ENCODE measurements at places on chromosomes 3 and 15. TPM values are rescaled to one million over a fixed set of nuclear protein-coding genes. Genes with fewer than 3 reads are reported as not detected.

DNA sequence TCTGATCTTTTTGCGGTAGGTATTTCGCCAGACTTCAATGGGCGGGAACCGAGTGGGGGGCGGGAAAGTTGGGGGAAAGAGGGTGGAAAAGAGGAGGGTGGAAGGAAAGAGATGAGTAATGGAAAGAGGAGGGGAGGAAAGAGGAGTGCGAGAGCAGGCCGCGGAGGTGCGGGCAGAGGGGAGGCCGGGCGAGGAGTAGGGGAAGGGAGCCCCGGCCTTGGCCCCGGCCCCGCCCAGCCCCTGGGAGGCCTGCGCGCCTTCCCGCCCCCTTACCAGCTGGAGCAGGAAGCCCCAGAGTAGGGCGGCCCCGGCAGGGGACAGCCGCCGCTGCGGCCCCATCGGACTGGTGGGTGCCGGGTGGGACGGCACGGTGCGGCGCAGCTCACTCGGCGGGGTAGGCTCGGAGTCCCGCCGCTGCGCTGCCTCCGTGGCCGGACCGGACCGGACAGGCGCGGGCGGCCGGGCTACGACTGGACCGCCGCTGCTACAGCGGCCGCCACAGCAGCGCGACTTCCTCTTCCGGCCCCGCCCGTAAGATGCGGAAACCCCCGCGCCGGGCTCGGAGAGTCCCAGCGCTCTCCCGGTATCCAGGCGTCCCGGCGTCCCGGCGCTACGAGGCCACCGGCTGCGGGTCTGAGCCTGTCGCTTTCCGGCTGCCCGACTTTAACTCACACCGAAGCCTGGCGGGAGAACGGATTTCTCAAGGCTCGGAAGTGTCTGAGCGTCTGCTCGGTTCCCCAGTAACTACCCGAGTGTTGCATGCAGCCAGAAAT is at the start of gene SPPL2A:
SPPL2A (minus strand) TSS at position 512 of the 773 bp plus-strand sequence; CDS start at position 339, 173 bp downstream.
- DNase-seq, result peak; percentile 89
- H3K27me3 ChIP-seq, result no peaks in the 10 kb centered on the region
- no peaks in the 10 kb centered on the region for H3K36me3 ChIP-seq
- H3K4me1 ChIP-seq, result no peaks in the 10 kb centered on the region

DNA sequence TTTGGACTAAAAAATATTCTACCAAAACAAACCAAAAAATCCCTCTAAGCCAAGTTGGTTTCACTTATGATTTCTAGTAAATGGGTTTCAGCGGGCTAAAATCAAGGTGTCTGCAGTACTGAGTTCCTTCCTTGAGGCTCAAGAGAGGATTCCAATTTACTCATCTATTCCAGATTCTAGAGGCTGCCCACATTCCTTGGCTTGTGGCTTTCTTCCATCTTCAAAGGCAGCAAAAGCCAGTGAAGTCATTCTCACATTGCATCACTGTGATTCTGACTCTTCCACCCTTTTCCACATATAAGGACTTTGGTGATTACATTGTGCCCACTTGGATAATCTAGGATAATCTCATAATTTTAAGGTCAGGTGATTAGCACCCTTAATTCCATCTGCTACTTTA is 48.1 kb downstream of the DPPA2 start:
- no peak overlapping the region for H3K27ac ChIP-seq
- no peaks in the 10 kb centered on the region for H3K27me3 ChIP-seq
- no peaks in the 10 kb centered on the region for H3K36me3 ChIP-seq
- H3K4me1 ChIP-seq, result no peaks in the 10 kb centered on the region
- DNase-seq, result no peak
- H3K4me3 ChIP-seq, result no peak overlapping the region

- no peak overlapping the region for H3K27ac ChIP-seq
- no peaks in the 10 kb centered on the region for H3K27me3 ChIP-seq
- no peaks in the 10 kb centered on the region for H3K36me3 ChIP-seq
- DNase-seq, result no peak
- no peaks in the 10 kb centered on the region for H3K4me1 ChIP-seq
Measured at GRCh38 chr3:114025451-114025850, 30.9 kb downstream of the CCDC191 start.

- DNase-seq, result no peak
- peaks cover 31% of the 10 kb centered on the region for H3K4me1 ChIP-seq
- peaks cover 73% of the 10 kb centered on the region for H3K27me3 ChIP-seq
- no peaks in the 10 kb centered on the region for H3K36me3 ChIP-seq
Measured at GRCh38 chr15:45112591-45113379, 1.2 kb downstream of the DUOX2 start.

- peaks cover 24% of the 10 kb centered on the region for H3K36me3 ChIP-seq
- no peak overlapping the region for H3K27ac ChIP-seq
- no peaks in the 10 kb centered on the region for H3K4me1 ChIP-seq
- no peak for DNase-seq
Measured at GRCh38 chr3:197104738-197105137, 75.1 kb upstream of the MELTF start.

DNA sequence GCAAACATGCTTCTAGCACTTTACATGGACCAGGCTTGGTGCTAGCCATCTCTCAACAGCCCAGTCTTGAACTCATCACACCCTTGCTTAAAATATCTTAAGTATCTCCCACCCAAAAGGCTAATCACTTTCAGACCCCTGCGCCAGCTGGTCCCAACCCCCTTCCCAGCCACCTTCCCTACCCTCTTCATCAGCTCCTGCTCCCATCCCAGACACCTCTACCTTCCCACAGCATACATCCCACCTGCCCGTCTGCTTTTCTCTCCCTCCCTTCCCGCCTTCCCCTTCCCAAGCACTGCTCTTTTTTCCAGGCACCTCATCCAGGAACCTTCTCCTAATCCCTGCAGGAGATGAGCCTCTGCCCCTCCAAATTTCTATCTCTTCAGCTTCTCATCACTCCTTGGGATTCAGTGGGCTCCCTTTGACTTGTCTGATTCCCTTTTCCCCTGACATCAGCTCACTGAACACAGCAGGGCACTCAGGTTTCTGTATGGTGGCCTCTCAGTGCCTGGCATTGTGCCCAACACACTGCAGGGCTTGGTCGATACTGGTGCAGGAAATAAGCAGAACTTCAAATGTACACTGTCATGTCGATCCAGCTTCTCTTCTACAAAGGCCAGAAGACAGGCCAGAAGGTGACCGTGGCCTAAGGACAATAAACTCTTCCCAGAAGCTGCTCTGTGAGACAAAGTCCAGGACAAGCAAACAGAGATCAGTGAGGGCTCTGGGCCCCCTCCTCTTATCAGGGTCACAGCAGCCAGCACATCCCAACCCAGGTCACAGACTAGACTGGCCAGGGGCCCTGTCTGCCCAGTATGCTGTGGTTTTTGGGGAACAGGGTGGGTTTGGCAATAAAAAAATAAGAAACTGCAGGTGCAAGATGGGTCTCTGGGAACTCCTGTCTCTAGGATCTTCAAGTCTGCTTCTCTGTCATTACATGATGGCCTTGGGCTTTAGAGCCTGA is 2.2 kb upstream of the ITIH1 start:
- H3K27ac ChIP-seq, result no peak overlapping the region
- H3K4me1 ChIP-seq, result peaks cover 1% of the 10 kb centered on the region
- no peak overlapping the region for H3K4me3 ChIP-seq
- H3K36me3 ChIP-seq, result no peaks in the 10 kb centered on the region
- no peaks in the 10 kb centered on the region for H3K27me3 ChIP-seq
- DNase-seq, result no peak

DNA sequence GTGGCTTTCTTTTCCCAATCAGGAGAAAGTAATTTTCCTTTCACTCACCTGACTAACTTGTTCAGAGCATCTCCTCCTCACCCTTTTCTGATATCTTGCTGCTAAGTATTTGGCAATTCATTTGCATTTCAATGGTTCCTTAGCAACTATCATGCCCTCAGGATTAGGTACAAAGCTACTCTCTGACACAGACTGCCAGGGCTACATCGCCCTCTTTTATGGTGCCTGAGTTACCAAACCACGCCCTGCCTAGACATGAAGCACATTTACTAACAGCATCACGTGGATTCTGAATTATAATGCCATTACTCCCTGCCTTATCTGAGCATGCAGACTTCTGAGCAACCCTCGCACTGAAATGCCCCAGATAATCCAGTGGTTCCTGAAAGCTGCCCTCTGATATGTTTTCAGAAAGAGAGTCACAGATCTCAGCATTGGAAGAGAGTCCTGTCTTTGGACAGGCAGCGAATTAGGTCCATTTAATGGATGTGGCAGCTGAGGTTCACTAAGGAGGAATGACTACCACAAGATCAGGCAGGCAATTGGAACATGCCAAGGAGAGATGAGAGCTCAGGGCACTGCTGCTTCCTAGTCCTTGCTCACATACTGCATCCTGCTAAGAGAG is 14.5 kb downstream of the EPHB1 start:
- no peak for DNase-seq
- no peak overlapping the region for H3K27ac ChIP-seq
- H3K4me1 ChIP-seq, result no peaks in the 10 kb centered on the region
- peaks cover 4% of the 10 kb centered on the region for H3K27me3 ChIP-seq

GRCh38 chr3:194691481-194692283 is 6.0 kb downstream of the FAM43A start:
- H3K4me1 ChIP-seq, result peaks cover 32% of the 10 kb centered on the region
- no peaks in the 10 kb centered on the region for H3K36me3 ChIP-seq
- H3K4me3 ChIP-seq, result no peak overlapping the region
- H3K27ac ChIP-seq, result no peak overlapping the region
- DNase-seq, result no peak

DNA sequence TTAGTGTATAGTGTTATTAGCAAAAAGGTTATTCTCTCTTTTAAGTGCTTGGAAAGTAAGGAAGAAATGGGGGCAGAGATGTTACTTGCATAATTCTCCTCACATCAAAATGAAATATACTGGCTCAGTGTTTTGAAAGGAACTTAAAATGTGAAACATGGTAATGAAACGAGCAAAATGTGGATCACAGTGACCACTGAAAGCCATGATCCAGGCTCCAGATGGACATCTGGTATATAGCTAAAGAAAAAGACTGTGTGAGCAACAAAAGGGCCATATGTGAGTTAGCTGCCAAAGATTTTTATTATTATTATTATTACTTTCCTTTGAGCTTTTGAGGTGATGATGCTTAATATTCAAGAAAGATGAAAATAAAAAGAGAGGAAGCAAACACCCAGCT is 89.6 kb downstream of the GAP43 start:
- H3K4me3 ChIP-seq, result no peak overlapping the region
- DNase-seq, result no peak
- no peaks in the 10 kb centered on the region for H3K27me3 ChIP-seq
- no peaks in the 10 kb centered on the region for H3K36me3 ChIP-seq
- H3K27ac ChIP-seq, result no peak overlapping the region

GRCh38 chr3:8709287-8709686 is 24.3 kb upstream of the CAV3 start:
- no peak overlapping the region for H3K4me3 ChIP-seq
- no peak overlapping the region for H3K27ac ChIP-seq
- no peaks in the 10 kb centered on the region for H3K27me3 ChIP-seq
- no peak for DNase-seq

DNA sequence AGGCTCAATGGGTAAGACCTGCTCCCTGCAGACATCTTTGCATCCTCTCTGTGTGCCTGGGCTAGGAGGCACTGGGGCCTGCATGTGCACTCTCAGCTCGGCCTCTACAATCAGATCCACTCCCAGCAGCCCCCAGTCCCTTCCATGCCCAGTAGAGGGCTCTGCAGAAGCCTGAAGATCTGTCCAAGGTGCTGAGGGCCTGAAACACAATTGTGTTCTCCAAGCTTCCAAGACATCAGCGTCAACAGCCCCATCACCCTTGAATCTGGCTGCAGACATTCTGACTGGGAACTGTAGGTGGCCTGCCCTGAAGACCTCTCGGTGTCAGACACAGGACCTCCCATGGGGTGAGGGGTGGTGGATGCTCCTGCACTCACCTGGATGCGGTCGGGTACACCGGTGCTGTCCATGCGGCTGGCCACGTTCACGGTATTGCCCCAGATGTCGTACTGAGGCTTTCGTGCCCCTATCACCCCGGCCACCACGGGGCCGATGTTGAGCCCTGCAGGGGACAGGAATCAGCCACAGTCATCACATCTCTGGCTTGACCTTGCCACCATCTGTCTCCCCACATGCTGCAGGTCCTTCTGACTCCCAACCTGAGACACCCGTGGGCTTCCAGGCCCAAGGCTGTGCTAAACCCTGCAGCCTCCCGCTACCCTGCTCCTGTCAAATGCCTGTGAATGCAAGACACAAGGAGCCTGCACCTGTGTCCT is 84.7 kb downstream of the SEC22A start:
- DNase-seq, result no peak
- H3K4me3 ChIP-seq, result no peak overlapping the region
- no peaks in the 10 kb centered on the region for H3K4me1 ChIP-seq
- H3K36me3 ChIP-seq, result no peaks in the 10 kb centered on the region
- H3K27me3 ChIP-seq, result no peaks in the 10 kb centered on the region
- H3K27ac ChIP-seq, result no peak overlapping the region

- no peak overlapping the region for H3K4me3 ChIP-seq
- H3K27ac ChIP-seq, result no peak overlapping the region
- no peaks in the 10 kb centered on the region for H3K4me1 ChIP-seq
- peaks cover 29% of the 10 kb centered on the region for H3K27me3 ChIP-seq
- DNase-seq, result no peak
- H3K36me3 ChIP-seq, result no peaks in the 10 kb centered on the region
Measured at GRCh38 chr15:66114863-66115425, 138.6 kb downstream of the MEGF11 start.

- no peak overlapping the region for H3K27ac ChIP-seq
- no peaks in the 10 kb centered on the region for H3K4me1 ChIP-seq
- peak; percentile 16 for DNase-seq
- H3K4me3 ChIP-seq, result no peak overlapping the region
- no peaks in the 10 kb centered on the region for H3K36me3 ChIP-seq
Measured at GRCh38 chr3:3503411-3503810, 295.8 kb upstream of the LRRN1 start.

- H3K36me3 ChIP-seq, result no peaks in the 10 kb centered on the region
- H3K4me1 ChIP-seq, result no peaks in the 10 kb centered on the region
- DNase-seq, result no peak
- H3K4me3 ChIP-seq, result no peak overlapping the region
- no peak overlapping the region for H3K27ac ChIP-seq
Measured at GRCh38 chr3:113266738-113267137, 55.4 kb downstream of the BOC start.

- peak; percentile 88 for DNase-seq
- peaks cover 59% of the 10 kb centered on the region for H3K36me3 ChIP-seq
- H3K4me3 ChIP-seq, result no peak overlapping the region
- H3K27me3 ChIP-seq, result no peaks in the 10 kb centered on the region
- H3K27ac ChIP-seq, result peak overlapping the region; percentile 94
Measured at GRCh38 chr3:50604628-50605588, 6.7 kb downstream of the CISH start.

GRCh38 chr3:197381371-197381770 is 83.0 kb upstream of the DLG1 start:
- no peaks in the 10 kb centered on the region for H3K27me3 ChIP-seq
- H3K4me1 ChIP-seq, result no peaks in the 10 kb centered on the region
- no peak for DNase-seq
- H3K4me3 ChIP-seq, result no peak overlapping the region

OR5H14 gene
- not detected for total RNA-seq

TLR9 gene
- total RNA-seq, result not detected

TRIM42 gene
- not detected for total RNA-seq

GLCE gene
- total RNA-seq, result 20.7 TPM
